ENCODE measurements at places on chromosomes 4 and X.

DNA sequence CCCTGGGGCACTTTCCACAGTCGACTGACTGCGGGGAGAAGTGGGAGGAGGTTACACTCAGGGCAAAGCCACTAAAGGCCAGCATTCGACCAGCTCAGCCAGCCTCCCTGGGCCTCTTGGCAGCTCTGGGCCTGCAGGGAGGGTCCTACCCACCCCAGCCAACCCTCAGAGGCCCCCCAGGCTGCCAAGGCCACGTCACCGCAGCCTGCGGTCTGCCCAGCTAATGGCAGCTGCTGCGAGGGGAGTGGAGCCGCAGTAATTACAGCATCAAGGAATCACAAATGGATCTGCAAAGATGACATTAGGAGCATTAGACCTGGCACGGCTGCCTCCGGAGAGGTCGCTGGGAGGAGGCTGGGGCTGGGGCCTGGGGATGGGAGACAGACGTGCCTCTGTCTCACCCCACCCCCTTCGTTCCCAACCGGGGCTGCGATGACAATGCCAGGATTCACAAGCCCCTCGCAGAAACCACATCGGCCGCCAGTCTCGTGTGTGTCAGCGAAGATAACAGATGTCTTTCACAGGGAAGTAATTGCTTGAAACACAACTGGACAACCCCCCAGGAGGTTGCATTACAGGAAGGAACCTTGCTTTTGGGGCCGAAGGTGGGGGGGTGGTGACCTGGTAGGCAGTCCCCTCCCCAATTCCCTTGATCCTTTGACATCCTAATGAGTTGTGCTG, 367.6 kb downstream of the BCOR start:
- peak; percentile 80 for DNase-seq

DNA sequence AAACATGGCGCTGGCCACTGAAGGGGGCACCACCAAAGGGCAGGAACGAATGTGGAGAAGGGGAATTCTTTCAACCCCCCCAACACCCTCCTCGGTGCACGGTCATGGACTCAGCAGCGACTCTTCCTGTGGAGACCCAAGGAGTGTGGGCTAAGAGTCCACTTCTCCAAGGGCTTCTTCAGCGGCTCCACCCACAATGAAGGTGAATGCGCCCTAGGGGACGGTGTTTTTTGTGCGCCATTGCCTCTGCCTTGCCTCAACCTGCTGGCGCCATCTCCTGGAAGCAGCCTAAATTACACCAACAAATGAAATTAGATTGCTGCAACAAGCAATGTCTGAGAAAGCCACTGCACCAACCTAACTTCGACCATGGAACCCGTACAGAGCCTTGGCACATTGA, 169.2 kb upstream of the MAGEB18 start:
- DNase-seq = no peak

GRCh38 chr4:15242021-15242420, 185.8 kb upstream of the C1QTNF7 start:
- no peak for DNase-seq

DNA sequence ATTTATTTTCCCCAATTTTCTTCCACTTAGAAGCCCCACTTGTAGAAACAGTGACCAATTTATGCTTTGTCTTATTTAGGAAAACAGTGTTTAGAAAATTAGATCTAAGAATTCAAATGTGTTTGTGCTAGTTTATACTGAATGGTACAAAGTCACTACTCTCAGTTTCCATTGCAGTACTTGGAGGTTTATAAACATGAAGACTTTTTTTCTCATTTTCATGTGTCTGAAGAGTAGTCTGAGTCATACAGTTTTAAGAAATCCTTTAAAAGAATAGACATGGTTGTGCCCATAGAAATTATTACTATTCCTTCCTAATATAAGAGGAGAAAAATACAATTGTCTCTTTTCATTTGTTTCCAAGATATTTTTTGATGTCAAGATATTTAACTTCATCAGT, 458.7 kb downstream of the NAF1 start:
- no peak for DNase-seq

GRCh38 chrX:70226048-70226447, 8.4 kb upstream of the AWAT1 start:
- DNase-seq = no peak

DNA sequence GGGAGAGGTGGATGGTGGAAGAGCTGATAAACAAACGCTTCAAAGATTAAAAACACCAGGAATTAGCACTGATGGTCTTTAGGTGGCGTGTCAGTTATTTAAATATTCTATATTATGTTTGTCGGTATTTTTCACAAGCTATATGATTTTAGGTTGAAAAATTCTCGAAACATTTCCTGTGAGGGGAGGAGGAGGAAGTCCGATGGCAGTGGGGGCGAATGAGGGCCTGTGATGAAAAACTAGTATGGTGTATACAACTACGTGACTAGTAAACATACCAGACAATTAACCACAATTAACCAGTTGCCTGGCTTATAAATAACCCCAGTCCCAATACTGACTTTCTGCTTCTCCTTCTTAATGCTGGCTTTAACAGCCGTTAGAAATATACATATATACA, 595 bp upstream of the NAP1L2 start:
- no peak for DNase-seq

- DNase-seq = peak; percentile 54
Observed at GRCh38 chrX:10085223-10085622, 71.6 kb upstream of the CLCN4 start.

DNA sequence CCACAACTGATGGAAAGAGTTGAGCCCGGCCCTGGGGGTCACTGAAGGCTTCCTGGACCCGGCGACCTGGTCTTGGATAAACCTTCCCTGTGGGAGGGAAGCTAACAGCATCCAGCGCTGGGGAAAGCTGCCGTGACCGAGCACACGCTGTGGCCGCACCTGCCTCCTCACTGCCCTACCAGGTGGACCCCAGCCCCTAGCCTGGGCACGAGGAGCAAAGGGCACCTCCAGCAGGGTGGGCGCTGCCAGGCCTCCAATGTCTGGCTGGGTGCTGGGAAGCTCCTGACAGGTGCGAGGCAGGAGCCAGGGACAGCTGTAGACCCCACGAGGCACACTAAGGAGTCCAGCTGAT, 7.9 kb downstream of the TADA2B start:
- no peak for DNase-seq

- DNase-seq = peak; percentile 25
Observed at GRCh38 chrX:8760021-8760420, 28.1 kb upstream of the ANOS1 start.

DNA sequence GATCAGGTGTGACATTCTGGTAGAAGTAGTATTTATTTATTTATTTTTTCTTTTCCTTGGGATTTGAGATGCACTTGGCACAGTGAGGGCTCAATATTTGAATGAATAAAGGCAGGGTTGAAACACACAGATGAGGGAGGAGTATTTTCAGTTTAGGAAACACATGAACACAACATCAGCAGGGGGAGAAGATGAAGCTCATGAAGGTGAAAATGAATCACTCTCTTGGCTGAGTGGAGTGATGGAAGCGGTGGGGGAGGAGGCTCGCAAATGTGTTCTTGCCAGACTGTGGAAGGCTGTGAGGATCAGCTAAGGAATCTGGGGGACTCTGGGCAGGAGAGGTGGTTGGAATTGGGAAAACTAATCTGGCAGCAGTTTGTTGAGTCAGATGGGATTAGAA, 55.3 kb downstream of the ARHGAP10 start:
- peak; percentile 53 for DNase-seq

DNA sequence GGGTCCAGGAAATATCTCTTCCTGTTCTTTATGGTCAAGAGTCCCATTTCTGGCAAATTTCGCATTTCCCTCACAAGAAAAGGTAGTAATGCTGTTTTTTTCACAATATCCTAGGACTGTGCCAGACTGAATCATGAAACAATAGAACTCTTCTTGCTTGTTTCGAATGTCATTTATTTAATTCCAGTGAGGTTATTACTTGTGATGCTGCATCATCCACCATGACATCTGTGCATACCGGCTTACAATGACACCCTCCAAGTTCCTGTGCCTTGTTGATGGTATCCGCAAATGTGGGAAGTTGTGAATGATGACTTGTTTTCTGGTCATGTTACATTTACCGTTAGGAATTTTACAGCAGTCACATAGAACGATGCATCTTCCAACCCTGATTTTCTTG, 42.9 kb upstream of the SPRY1 start:
- DNase-seq = no peak

DNA sequence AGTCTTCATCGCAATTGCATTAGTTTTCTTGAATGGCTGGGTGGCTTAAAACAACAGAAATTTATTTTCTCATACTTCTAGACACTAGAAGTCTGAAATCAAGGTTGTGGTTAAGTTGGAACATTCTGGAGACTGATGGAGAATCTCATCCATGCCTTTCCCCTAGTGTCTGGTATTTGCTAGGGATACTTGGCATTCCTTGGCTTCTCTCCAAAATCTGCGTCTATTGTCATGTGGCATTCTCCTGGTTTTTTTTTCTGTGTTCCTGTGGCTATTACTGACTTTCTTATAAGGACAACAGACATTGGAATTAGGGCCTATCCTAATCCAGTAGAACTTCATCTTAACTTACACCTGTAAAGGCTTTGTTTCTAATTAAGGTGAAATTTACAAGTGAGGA, 272.8 kb upstream of the EPHA5 start:
- peak; percentile 89 for DNase-seq

DNA sequence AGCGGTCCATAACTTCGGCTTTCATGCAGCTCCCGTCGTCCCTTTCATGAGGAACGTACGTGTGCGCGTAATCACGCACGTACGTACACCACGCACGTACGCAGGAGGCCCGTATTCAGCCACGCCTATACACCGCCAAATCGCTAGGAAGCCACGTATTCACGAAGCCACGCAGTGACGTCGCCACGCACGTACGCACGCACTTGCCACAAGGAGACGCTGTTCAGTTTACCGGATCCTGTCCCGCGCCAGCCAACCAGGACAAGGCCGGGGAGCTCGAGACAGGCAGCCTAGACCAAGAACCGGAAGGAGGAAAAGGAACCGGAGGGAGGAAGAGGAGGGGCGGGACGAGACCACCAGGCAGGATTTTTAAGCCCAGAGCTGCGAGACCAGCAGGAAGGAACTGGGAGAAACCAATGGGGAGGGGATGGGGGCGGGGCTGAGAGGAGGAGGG, at the start of gene EOLA2:
Gene EOLA2, minus strand, starts transcription at position 65 of the 454 bp plus-strand sequence. CDS start 4,617 bp downstream, outside the sequence.
- peak; percentile 99 for DNase-seq

GRCh38 chr4:143286701-143287571, 49.7 kb upstream of the GAB1 start:
- peak; percentile 15 for DNase-seq

DNA sequence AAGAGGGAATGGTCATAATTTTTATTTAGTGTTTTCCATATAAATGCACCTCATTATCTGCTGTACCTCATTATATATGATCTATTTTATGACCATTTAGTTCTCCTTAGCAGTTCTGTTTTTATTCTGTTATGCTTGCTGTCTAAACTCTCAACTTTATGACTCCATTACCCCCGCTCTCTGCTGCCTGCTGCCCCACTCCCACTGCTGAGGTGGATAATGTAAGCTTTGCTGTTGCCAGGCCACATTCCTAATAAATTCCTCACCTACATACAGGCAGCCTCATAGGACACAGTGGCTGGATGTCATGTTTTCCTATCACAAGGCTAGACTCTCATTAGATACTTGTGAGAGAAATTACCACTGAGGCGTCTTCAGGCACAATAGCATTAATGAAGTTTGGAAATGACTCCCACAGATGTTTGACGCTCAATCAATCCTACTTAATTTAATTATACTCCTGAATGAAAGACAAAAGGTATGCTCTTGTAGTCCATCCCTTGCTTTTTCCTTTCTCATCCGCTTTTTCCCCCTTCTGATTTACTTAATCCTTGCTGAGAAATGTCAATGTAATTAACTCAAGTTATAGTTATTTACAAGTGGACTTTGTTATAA, 497.5 kb upstream of the IGFBP7 start:
- DNase-seq = no peak

- DNase-seq = no peak
Observed at GRCh38 chr4:178340468-178340867, 898.2 kb upstream of the AGA start.

GRCh38 chr4:86894455-86894854, 2.2 kb upstream of the C4orf36 start:
- peak; percentile 64 for DNase-seq

GRCh38 chrX:16910376-16910775, 36.1 kb upstream of the REPS2 start:
- DNase-seq = no peak

DNA sequence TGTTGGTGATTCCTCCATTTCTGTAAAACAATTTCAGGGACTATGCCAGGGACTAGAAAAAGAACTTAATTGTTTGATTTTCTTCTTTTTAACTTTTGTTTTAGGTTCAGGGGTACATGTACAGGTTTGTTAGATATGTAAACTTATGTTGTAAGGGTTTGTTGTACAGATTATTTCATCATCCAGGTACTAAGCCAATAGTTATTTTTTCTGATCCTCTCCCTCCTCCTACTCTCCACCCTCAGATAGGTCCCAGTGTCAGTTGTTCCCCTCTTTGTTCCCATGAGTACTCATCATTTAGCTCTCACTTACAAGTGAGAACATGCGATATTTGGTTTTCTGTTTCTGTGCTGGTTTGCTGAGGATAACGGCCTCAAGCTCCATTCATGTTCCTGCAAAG, 70.8 kb upstream of the BOD1L1 start:
- no peak for DNase-seq

DNA sequence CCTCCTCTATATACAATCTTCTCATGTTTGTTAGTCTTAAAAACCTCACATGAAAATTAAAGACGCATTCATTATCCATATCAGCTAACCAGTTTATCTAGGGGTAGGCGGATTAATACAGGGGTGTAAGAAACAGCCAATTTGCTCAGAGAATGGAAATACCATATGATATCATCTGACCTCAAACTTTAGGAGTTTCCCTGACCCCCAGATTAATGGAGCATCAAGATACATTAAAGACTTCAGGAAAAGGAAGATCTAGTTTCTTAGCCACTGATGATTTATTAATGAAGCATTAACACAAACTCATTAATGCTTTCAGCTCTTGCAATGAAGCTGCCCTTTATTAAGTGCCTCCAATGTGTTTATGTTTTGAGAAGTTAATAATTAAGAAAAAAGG, 67.5 kb downstream of the CAMK2D start:
- DNase-seq = no peak

DNA sequence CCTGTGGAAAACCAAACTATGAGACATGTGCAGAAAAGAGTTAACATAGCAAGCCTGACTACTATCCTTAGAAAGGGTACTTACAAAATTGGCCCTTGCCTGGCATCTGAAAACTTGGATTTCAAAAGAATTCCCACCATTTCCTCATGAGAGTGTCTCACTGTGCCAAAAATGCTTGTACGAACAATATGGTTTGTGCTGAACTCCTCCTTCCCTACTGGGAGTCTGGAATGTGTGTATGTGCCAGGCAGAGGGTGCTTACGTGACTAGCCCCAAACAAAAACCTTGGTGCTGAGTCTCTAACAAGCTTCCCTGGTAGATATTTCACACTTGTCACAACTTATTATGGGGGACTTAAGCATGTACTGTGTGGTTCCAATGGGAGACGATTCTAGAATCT, 81.7 kb upstream of the GIMD1 start:
- no peak for DNase-seq
